Nucleus accumbens (tissue), 56 donors: ENCODE measurements at places on chromosomes 11 and 22.
A peak's percentile ranks its signal among the peaks of the same experiment; 100 is the strongest.

DNA sequence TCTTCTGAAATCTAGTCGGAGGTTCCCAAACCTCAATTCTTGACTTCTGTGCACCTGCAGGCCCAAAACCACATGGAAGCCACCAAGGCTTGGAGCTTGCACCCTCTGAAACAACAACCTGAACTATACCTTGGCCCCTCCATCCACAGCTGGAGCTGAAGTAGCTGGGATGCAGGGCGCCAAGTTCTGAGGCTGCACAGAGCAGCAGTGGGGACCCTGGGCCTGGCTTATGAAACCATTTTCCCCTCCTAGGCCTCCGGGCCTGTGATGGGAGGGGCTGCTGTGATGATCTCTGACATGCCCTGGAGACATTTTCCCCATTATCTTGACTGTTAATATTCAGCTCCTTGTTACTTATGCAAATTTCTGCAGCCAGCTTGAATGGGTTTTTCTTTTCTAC lies 38.3 kb upstream of the MMP7 start:
- no peak for DNase-seq

DNA sequence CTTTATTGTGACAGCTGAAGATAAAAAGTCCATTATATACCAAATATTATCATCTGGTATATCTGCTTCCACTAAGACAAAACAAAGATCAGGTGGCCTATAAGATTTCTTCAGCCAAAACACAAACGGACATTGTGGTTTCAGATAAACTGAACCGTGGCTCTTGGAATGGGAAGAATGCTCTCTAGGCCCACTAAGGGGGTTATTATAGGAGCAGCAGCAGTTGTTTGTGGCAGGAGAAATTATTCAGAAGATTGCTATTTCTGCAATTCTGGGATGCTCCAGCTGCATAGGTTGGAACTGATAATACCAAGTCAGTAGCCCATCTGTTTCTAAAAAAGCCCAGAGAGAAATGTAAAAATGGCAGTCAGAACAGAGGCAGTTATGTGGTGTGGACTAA lies 145.3 kb downstream of the NCAM1 start:
- no peak for DNase-seq

DNA sequence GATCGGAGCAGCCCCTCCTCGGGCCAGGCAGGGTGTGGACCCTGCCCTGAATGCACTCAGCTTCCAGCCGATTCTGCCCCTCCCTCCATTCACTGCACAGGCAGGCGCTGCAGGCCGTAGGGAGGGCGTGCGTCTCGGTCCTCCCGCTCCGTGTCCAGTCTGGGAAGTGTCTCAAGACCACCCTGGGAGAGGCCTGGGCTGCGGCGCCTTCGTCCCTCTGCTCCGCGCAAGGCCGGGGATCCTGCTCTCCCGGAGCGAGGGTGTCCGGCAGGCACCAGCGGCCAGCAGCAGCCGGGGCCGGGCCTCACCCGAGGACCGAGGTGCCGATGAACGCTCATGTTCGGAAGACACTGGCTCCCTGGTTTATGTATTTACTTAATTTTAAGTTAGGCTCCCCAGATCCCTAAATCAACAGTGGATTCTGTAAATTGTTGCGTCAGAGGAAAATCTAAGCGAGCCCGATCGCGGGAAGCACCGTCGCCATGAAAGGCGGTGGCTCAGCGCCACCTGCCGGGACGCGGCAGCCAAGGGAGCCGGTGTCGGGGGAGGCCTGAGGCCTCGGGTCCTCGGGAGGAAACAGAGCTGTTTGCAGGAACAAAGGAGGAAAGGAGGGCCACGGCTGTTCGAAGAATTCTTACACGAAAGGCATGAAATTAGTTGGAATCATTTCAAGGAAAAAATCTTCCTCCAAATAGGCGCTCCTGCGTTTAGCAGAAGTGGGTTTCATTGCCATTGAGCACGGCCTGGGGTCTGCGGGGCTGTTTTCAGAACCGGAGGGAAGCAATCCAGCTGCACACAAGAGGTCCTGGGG lies 195.3 kb downstream of the BRD1 start:
- peak; percentile 71 for DNase-seq

DNA sequence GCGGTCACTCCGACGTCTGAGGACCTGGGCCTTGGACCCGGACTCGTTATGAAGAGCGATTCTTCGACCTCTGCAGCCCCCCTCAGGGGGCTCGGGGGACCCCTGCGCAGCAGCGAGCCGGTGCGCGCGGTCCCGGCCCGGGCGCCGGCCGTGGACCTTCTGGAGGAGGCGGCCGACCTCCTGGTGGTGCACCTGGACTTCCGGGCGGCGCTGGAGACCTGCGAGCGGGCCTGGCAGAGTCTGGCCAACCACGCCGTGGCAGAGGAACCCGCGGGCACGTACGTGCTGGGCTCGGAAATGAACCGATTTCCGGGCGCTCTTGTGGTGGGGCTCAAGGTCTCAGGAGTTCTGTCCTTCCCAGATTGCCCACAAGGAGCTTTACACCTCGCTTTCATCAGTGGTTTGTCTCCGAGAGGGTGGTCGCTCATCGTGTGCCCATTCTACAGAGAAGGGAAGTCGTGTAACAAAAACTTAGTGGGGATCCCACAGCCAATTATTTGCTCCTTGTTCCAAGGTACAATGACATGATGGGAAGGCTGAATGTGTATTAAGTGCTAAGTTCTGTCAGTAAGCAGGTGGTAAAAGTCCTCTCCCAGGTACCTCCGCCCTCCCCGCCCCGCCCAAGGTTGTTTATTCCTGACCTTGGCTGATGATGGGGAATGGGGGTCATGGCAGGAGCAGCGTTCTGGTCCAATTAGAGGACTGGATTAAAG lies 695 bp downstream of the PEX26 start:
- DNase-seq, result no peak

DNA sequence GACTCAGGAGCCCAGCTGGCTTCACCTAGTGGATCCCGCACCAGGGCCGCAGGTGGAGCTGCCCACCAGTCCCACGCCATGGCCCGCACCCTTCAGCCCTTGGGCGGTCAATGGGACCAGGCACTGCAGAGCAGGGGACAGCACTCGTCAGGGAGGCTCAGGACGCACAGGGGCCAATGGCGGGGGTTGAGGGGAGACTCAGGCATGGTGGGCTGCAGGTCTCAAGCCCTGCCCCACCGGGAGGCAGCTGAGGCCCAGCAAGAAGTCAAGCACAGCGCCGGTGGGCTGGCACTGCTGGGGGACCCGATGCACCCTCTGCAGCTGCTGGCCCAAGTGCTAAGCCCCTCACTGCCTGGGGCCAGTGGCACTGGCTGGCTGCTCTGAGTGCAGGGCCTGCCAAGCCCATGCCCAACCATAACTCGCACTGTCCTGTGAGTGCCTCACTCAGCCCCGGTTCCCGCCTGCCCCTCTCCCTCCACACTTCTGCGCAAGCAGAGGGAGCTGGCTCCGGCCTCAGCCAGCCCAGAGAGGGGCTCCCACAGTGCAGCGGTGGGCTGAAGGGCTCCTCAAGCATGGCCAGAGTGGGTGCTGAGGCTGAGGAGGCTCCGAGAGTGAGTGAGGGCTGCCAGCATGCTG lies 111.7 kb upstream of the PGR start:
- DNase-seq, result no peak

DNA sequence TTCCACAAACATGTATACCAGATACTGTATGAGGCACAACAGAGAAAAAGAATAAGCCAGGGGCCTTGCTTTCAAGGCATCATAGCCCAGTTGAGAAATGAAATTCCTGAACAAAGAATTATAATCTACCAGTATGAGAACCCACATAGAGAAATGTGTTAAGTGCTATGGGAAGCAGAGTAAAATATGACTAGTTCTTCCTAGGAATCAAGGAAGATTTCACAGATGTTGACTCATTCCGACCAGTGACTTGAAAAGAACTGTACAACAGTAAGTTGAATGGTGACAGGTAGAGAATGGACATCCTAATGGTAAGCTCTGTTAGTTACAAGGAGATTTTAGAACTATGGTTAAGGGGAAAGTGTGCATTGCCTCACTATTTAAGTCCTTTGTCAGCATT lies 102.6 kb downstream of the TRIM44 start:
- no peak for DNase-seq

GRCh38 chr11:46249103-46249937 lies 28.1 kb upstream of the CREB3L1 start:
- DNase-seq, result no peak

DNA sequence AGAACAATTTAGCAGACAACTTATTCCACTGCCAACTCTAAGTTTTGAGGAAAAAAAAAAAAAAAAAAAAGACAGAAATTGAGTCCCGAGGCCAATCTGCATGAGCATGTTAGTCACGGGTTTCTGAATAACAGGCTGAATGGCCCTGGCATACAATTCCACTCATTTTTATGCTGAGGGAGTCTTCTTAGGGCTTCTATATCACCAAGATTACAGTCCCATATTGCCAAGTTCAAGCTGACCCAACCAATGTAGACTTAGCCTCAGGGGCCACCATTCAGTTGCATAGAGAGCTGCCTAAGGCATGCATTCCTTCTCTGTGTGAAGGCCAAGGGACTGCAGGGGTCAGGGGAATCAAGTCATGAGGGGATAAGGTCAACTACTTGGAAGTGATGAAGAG lies 27.5 kb downstream of the KIRREL3 start:
- DNase-seq, result no peak

DNA sequence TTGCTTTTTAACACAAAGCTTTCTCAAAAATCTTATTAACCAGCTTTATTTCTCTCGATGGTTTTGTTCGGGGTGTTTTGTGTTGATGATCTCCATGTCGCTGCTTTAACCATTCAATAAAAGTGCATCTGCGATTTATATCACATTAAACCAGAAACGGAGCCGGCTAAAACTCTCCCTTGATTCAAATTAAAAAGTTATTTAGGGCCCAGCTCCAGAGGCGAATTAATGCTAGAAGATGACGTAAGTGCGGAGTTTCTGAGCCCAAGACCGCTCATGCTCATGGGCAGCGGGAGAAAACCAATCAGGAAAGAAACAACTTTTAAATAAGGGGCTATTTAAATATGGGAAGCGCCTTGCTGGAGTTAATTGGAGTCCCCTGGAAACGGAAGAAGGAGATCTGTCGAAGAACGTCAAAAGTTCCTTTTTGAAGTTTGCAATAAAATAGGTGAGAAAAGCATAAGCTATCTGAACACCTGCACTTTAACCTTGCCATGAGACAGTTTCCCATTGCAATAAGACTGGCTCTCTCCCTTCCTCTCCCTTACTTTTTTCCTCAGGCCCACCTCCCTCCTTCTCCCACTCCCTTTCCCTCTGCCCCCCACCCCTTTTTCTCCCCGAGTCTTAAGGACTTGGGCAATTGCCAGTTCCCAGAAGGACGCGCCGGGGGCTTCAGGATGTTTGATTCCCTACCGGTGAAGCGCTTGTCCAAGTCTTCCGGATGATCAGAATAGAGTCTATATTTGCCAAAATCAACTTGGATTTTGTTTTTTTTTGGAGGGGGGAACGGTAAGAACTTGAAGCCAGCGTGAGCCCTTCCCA lies 1.9 kb upstream of the DBX1 start:
- no peak for DNase-seq

GRCh38 chr11:122199661-122200060 lies 83.6 kb upstream of the BLID start:
- no peak for DNase-seq

DNA sequence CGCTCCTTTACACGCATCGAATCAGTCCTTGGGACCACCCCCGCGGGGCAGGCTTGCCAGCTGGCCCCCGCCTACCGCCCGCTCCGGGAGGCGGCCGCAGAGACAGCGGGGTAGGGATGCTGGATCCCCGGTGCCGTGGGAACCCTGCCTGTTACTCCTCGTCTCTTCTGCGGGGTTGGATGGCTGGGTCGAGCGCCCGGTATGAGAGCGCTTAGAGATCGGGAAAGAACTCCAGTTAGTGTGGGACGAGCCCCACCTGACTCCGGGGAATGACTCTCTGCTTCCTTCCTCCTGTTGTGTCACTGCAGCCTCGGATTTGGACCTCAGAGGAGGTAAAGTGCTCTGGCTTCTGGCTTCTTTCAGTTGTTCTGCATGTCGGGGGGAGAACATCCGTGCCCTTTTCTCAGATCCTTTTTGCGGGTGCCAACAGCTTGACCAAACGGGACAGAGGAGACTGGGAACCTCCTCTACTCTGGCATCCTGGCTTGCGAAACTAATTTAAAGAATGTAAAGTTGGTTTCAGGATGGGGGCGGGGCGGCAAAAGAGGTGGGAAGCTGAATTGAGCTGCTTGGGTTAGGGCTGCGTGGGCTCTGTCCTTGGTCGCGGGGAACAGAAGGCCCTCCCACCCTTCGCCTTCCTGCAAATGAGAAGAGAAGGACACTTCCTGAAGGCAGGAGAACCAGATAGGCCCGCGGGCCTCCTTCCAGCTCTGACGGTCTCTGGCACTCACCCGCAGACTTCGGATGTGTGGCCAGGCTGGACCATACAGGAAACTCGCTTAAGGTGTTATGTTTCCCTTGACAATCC lies 938 bp downstream of the LAYN start:
- no peak for DNase-seq

- DNase-seq, result no peak
Measured at GRCh38 chr22:17569971-17570511, 6.7 kb downstream of the SLC25A18 start.

GRCh38 chr11:88827018-88827676 lies 238.6 kb downstream of the GRM5 start:
- DNase-seq, result no peak

DNA sequence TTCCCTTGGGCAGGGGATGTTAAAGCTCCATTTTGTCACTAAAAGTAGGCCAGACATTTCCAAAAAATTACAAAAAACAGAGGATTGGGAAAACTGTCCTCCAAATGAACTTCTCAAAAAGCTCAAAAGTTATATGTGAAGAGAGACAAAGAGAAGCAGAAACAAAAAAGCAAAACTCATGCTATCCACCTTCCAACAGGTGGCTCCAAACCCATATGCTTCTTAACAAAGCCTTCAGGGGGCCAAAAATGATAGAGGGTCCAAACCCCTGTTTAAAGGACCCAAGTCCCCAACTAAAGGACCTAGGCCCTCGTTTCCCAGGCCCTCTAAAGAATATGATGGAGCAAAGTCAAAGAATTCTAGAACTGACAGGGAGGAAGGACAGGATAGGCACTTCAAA lies 146.7 kb downstream of the AASDHPPT start:
- DNase-seq, result no peak

- DNase-seq, result no peak
Measured at GRCh38 chr22:17120281-17120680, 879 bp downstream of the TMEM121B start.

GRCh38 chr11:58503361-58503856 lies 4.5 kb downstream of the OR5B21 start:
- DNase-seq, result no peak
